ENCODE measurements at places on chromosomes 16 and 17. TPM values are rescaled to one million over a fixed set of nuclear protein-coding genes. Genes with fewer than 3 reads are reported as not detected.

MEIOB gene
- total RNA-seq: 1.7 TPM

BCL7C gene
- total RNA-seq: 38.7 TPM

KRT14 gene
- total RNA-seq: 0.30 TPM

FOXC2 gene
- 2.2 TPM for total RNA-seq

CES3 gene
- 2.0 TPM for total RNA-seq

TBC1D3K gene
- total RNA-seq: not detected

FOXK2 gene
- 52.9 TPM for total RNA-seq

ZG16B gene
- total RNA-seq: 0.92 TPM

GID4 gene
- 11.2 TPM for total RNA-seq

GJD3 gene
- 1.2 TPM for total RNA-seq

FBXW10B gene
- total RNA-seq: 4.2 TPM

CA5A gene
- not detected for total RNA-seq

TMEM220 gene
- 3.3 TPM for total RNA-seq

LIMD2 gene
- 9.8 TPM for total RNA-seq

TLCD2 gene
- 1.0 TPM for total RNA-seq

TBX21 gene
- 0.07 TPM for total RNA-seq

SPNS2 gene
- 10.7 TPM for total RNA-seq

NOS2 gene
- total RNA-seq: 0.15 TPM

RPAIN gene
- 35.3 TPM for total RNA-seq

ITGAX gene
- total RNA-seq: 1.2 TPM

KCNH6 gene
- not detected for total RNA-seq
